ENCODE measurements at places on chromosomes 16 and 17. TPM values are rescaled to one million over a fixed set of nuclear protein-coding genes. Genes with fewer than 3 reads are reported as not detected.

Gene TEKT1
- total RNA-seq = not detected

Gene ATP2C2
- not detected for total RNA-seq

Gene CALB2
- under 0.01 TPM for total RNA-seq

Gene RTN4RL1
- total RNA-seq = 0.47 TPM

Gene CDH16
- total RNA-seq = not detected

Gene HEXIM1
- 5.5 TPM for total RNA-seq

Gene GPR179
- total RNA-seq = not detected

Gene KRTAP4-1
- not detected for total RNA-seq

Gene MGAT5B
- 0.32 TPM for total RNA-seq

Gene CBLN1
- not detected for total RNA-seq

Gene ZP2
- not detected for total RNA-seq

Gene CDYL2
- 2.0 TPM for total RNA-seq

Gene NHERF2
- 34.4 TPM for total RNA-seq

Gene PHOSPHO1
- total RNA-seq = not detected

Gene KCNAB3
- total RNA-seq = 0.26 TPM

Gene CLEC18A
- total RNA-seq = under 0.01 TPM

Gene OR3A3
- total RNA-seq = not detected

Gene SLX1B
- 2.0 TPM for total RNA-seq

Gene GAS2L2
- not detected for total RNA-seq

Gene KRTAP4-3
- total RNA-seq = not detected

Gene FBXO39
- total RNA-seq = 0.09 TPM

Gene ALOX12B
- not detected for total RNA-seq

Gene FADS6
- not detected for total RNA-seq

Gene SCIMP
- total RNA-seq = not detected

Gene NPIPB2
- total RNA-seq = 4.6 TPM

Gene ACSM5
- total RNA-seq = not detected

Gene ARHGAP27
- total RNA-seq = 3.8 TPM

Gene IRX5
- total RNA-seq = 0.09 TPM

Gene KRT40
- not detected for total RNA-seq

Gene BEAN1
- total RNA-seq = not detected

Gene KIF2B
- not detected for total RNA-seq

Gene TAT
- not detected for total RNA-seq

Gene ARL5C
- under 0.01 TPM for total RNA-seq

Gene HYDIN
- total RNA-seq = 0.26 TPM

Gene CACNG1
- not detected for total RNA-seq

Gene ATAD5
- total RNA-seq = 0.17 TPM

Gene ARHGDIG
- 0.77 TPM for total RNA-seq

Gene MAPK8IP3
- total RNA-seq = 47.4 TPM

Gene KRTAP2-1
- not detected for total RNA-seq

Gene LAT
- 1.1 TPM for total RNA-seq

Gene ABI3
- not detected for total RNA-seq

Gene CMTR2
- 13.7 TPM for total RNA-seq

Gene TSEN54
- total RNA-seq = 8.2 TPM

Gene CCL17
- not detected for total RNA-seq

Gene CCL13
- total RNA-seq = not detected

Gene KRT222
- not detected for total RNA-seq

Gene SMIM36
- total RNA-seq = not detected

Gene KRTAP4-4
- total RNA-seq = not detected

Gene DNASE1L2
- total RNA-seq = 1.1 TPM

Gene TANC2
- total RNA-seq = 24.0 TPM

Gene ACSM2A
- not detected for total RNA-seq

Gene STX1B
- 3.5 TPM for total RNA-seq

Gene KRT25
- not detected for total RNA-seq

Gene NOXO1
- 0.16 TPM for total RNA-seq
